PC-9 (cell line): ENCODE measurements at places on chromosomes 5 and 9. TPM values are rescaled to one million over a fixed set of nuclear protein-coding genes. Genes with fewer than 3 reads are reported as not detected.

The ARID3C gene
- not detected in 2 replicates for total RNA-seq

The IFNB1 gene
- total RNA-seq = not detected in 2 replicates

The TAF11L10 gene
- total RNA-seq = not detected in 2 replicates

The THBS4 gene
- total RNA-seq = 6.6 and 8.1 TPM in 2 replicates

The MYOZ3 gene
- 0.25 TPM in 1 of 2 replicates, not detected in the other for total RNA-seq

DNA sequence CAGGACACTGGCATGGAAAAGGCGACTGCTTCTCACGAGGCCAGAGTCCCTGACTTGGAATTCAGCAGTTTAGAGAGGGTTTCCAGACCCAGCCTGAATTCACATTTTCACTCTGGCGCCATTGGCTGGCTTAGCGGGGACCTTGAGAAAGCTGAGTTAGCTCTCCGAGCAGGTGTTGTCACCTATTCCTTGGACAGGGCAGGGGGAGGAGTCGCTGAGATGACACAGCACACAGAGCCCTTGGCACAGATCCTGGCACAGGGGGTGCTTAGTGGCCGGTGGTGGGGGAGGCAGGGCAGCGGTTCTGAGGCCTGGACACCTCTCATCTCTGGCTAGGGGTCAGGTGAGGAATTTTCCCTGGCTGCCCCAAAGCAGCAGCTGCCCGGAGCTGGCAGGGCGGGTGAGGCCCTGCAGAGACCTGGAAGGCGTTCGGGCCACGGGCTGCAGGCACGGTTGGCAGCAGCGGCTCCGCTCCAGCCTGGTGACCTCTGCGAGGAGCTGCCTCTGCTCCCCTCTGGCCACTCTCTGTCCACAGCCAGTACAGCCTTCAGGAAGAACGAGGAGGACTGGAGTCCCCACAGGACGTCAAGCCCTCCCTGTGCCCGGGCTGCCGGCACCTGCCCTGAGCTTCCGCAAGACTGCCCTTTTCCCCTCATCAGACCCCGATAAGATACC, 72.4 kb upstream of the RAPGEF1 start:
- no peak for DNase-seq

GRCh38 chr5:114097570-114097969, 264.3 kb upstream of the KCNN2 start:
- no peak for DNase-seq

DNA sequence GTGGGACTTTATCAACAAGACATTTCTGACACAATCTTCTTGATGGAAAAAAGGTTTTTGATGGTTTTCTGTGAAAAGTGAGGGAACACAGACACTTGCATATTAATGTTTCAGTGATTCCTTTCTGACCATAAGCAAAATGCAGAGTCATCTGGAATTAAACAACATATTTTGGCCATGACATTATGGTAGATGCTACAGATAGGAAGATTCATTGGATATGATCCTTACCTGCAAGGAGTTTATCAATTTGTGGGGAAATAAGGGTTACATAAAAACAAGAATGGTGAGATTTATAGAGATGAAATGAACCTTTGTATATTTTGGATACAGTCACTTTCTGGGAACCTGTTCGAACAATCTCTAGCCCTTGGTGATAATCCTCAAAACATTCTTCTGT, 155.3 kb upstream of the GNA14 start:
- peak; percentile 66 for DNase-seq

GRCh38 chr9:104798209-104798995, 34.5 kb downstream of the NIPSNAP3B start:
- no peak for DNase-seq

GRCh38 chr5:179377421-179378115, 32.3 kb upstream of the ADAMTS2 start:
- DNase-seq = no peak

DNA sequence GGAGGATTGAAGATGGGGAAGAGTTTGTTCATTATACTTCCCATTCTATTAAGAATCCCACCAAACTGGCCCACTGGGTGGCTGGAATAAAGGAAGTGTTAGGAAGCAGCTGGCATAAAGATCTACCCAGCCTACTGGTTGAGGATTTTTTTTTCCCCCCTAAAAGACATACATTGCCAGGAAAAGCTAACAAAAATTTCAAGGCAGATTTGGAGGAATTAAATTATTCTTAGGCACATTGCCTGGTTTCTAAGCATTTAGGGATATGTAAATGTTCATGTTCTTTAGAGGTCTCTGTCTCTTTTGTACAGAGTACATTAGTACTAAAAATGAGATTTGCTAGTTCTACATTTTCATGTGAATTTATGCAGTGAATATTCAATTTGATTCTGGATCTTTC, 8.3 kb downstream of the PIK3R1 start:
- no peak for DNase-seq

GRCh38 chr5:32278406-32278805, 34.3 kb downstream of the MTMR12 start:
- DNase-seq = no peak

- DNase-seq = no peak
Measured at GRCh38 chr9:9352877-9353481, 1259.8 kb downstream of the PTPRD start.
